HCT116 (cell line): ENCODE measurements at places on chromosomes 3 and 15.

DNA sequence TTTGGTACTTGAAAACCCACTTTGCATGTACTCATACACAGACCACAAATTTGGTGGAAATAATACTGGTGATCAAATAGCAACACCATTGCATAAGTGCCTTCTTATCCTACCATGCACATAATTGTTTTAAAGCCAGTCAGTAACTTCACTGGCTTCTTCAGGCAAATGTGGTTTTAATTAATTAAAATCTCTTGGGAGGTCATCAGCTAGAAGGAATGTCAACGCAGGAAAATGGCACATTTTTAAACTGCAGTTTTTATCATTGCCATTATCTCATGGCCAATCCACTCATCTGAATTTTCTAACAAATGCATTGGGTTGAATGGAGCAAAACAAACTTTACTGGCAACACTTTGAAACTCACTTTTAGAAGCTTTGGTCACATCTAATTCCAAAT is 105.7 kb upstream of the ZPLD1 start:
- DNase-seq: no peak

DNA sequence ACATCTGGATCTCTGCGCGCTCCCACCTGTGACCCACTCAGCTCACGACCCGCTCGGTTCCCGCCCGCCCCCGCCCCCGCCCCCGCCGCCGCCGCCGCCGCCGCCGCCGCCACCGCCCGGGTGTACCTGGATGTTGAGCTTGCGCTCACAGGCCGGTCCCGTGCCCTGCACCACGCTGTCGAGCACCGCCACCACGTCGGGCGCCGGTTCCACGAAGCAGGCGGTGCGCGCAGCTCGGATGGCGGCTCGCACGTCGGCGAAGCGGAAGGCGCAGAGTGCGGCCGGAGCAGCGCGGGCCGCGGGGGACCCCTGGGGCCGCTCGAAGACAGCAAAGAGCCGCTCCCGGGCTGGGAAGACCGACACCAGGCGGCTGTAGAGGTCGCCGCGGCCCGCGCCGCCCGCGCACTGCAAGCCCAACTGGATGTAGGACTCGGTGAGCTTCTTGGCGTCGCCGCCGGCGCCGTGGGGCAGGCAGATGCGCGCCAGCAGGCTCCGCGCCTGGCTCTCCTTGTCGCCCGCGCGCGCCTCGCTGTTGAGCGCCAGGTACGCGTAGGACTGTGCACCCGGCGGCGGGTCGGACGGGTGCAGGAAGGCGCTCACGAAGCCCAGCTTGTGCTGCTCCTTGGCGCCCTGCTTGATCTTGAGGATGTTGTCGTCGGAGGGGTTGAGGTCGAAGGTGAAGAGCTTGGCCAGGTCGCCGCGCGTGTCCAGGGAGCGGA is 1.1 kb downstream of the PLXND1 start:
- DNase-seq: no peak

- no peak for DNase-seq
Measured at GRCh38 chr15:83062768-83063180, 4.3 kb downstream of the BTBD1 start.

DNA sequence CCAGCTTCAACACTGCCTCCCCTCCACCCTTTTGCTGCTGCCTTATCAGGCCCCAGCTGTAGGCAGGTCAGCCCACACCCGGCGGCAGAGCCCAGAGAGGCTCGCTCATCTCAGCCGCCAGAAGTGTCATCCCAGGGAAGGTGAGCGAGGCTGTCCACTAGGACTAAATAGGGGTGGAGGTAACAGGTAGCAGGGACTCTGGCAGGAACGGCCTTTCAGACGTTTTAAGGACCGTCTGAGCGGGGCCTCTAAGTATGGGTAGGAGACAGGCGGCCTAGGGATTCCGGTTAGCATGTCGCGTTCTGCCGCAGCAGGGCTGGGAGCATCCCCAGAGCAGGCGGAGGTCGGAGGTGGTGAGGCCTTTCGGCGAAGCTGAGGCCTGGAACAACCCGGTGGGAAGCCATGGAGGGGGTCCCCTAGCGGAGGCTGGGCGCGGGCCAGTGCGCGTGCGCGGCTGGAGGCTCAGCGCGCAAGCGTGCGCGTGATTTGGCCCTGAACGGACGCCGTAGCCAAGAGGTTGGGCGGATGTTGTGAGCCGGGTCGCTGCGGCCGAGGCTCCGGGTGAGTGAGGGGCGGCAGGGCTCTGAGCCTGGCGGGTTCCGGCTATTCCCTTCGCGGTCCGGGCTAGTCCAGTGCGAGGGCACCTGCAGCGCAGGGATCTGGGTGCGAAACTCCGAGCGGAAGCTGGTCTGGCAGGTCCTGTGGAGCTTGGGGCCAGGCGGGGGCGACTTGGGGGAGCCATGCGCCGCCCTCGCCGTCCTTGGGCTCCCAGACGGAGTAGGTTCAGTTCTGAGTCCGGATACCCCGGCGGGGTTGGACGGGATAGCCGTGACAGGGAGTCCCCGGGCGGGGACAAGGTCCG is at the start of the genes MST1 and RNF123:
MST1 (minus strand) TSS at position 429 of the 862 bp plus-strand sequence. CDS start 783 bp downstream, outside the sequence.
RNF123 (plus strand) TSS at position 512 of the 862 bp plus-strand sequence. CDS start 1,609 bp downstream, outside the sequence.
- DNase-seq: peak; percentile 81

DNA sequence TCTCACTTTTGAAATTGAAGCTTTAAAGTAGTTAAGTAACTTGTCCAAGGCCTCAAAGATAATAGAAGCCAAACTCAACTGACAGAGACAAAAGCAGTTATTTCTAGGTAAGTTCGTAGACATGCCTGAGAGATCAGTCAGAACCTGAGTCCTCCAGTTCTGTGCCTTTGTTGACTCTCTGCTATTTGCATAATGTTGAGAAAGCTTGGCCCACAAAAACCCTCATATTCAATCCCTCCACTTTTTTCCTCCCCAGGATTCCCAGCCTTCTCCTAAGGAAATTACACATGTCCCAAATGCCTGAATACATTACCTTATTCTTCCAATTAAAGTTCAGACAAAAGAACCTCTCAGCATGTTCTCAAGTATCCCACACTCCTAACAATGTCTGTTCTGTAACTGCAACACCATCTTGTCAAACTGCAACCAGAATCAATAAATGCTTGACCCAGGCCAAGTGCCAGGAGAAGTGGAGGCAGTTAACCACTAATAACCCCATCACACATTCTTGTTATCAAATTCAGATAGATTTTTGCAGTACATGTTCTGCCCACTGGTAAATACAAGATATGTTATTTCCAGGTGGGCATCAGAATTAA is 217.8 kb downstream of the LRRC3B start:
- no peak for DNase-seq

GRCh38 chr3:140013220-140013619 is 78.2 kb downstream of the CLSTN2 start:
- DNase-seq: no peak

DNA sequence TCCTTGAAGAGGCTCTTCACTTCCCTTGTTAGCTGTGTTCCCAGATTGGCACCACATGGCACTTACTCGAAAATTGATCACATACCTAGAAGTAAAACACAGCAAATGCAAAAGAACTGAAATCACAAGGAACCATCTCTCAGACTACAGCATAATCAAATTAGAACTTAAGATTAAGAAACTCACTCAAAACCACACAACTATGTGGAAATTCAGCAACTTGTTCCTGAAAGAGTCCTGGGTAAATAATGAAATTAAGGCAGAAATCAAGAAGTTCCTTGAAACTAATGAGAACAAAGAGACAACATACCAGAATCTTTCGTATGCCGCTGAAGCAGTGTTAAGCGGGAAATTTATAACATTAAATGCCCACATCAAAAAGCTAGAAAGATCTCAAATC is 566.3 kb upstream of the TGFBR2 start:
- DNase-seq: no peak

GRCh38 chr15:30922480-30923311 is 19.0 kb downstream of the FAN1 start:
- DNase-seq: peak; percentile 6

DNA sequence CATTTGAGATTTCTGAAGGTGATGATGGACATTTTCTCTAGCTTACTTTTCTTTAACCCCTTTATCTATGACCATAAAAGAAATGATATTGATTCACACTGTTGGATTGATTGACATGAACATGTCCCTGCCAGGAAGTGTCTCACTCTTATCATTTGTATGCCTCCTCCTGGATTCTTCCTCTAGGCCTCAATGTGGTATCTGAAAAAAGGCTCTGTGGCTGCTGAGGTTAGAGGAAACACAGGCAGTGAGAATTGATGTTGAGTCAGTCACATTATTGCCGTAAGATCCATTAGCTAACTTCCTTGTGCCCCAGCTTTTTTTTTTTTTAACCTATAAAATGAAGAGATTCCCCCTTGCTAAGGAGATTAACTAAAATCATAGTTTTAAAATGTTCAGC is 8.0 kb upstream of the THRB start:
- DNase-seq: no peak

- DNase-seq: no peak
Measured at GRCh38 chr15:59615661-59616060, 4.1 kb downstream of the GCNT3 start.

DNA sequence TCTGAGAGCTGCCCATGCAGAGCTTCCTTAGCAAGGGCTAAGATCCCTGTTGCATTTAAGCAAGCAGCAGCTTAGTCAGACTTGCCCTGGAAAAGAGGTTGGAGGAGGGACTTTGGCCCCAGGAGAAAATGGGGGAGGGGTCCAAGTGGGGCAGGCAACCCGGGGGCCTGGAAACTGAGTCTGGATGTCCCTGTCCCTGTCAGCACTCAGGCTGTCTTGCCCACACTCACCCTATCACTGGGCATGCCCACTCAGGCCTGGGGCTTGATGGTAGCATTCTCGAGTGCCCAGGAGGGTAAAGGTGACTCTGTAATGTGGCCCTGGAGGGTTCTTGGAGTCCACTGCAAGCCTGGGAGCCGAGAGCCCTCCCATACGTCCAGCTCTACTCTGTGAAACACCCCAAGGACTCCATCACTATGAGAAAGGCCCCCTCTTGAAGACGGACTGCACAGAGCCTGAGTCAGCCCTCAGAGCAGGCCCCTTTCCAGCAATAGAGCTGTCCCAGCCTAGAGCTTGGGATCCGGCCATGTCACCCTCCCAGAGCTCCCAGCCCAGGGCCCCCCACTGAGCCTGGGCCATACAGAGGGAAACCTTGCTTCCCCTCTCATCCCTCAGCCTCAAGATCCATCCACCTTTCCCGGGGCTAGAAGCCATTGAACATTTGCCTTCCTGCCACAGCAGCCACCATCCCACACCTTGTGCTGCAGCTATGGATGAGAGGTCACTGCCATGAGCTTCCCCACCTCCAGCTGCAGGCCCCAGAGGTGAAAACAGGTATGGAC is 13.4 kb downstream of the MYL3 start:
- DNase-seq: no peak

GRCh38 chr15:64343841-64344240 is 12.1 kb downstream of the CSNK1G1 start:
- DNase-seq: no peak

DNA sequence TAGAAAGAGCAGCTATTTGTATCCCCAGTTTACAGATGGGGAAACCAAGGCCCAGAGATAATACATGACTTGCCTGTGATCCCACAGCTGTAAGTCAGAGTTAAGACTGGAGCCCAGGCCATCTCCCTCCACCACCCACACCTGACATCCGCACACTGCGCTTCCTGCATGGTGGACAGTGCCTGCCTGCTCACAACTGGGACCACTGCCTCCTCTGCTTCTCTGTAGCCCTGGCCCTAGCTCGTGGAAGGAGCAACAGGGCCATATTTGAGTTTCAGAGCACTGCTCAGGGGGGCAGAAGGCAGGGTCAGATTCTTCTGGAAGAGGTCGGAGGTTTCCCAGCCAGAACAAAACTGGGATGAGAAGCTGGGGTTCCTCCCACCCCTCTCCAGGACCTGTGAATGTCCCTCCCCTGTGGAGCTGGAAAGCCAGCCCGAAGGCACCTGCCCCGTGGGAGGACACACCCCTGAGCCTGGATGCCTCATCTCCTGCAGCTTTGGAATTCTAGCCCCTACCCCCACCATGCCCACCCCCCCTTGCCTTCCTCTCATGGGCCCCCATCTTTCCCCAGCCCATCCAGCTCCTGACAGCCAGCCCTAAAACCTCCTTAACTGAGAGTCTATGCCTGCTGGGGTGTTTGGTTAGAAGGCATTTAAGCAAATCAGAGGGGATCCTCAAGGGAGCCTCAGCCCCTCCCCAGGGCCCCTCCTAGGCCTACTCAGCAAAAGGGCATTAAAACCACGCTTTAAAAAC is 100.1 kb downstream of the TPRA1 start:
- no peak for DNase-seq

- no peak for DNase-seq
Measured at GRCh38 chr3:45035441-45036301, 9.6 kb downstream of the CLEC3B start.

GRCh38 chr3:66473181-66473580 is 27.6 kb downstream of the LRIG1 start:
- no peak for DNase-seq

DNA sequence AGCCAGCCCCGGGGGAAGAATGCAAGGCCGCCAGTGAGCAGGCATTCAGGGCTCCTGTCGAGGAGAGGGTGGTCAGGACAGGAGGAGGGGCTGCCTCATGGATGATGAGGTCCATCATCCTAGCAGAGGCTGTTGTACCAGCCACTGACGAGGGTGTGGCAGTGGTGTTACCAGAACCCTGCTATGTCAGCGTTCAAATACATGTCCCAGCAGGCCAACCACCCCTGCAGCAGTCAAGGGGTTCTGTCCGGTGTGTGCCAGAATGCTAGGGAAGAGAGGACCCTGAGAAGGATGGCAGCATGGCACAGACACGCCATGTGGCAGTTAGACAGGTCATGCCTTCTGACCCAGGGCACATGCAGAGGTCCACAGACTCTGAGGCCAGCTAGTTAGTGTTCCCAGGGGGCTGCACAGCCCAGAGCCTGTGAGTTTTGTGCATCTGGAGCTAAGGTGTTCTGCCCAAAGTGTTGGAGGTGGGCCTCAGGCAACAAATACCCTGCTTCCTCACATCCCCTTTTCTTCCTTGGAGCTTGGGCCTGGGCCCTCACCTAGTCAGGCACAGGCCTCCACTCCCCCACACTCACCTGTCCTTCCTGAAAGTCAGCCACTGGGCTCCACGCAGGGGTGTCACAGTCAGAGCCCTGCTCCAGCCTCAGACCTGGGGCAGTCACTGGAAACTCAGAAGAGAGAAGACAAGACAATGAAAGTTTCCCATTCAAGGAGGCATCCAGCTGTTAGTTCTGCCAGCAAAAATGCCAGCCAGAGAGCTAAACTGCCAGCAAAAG is 7.8 kb downstream of the PAK6 start:
- DNase-seq: no peak

GRCh38 chr3:119819806-119820205 is 37.9 kb downstream of the NR1I2 start:
- no peak for DNase-seq

DNA sequence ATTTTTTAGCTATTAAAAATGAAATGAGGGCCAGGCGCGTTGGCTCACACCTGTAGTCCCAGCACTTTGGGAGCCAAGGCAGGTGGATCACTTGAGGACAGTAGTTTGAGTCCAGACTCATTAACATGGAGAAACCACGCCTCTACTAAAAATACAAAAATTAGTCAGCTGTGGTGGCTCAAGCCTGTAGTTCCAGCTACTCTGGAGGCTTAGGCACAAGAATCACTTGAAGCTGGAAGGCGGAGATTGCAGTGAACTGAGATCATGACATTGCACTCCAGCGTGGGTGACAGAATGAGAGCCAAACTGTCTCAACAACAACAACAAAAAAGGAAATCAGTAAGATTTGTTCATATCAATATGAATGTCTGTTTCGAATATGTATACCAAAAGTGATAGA is 517.1 kb downstream of the ROBO1 start:
- DNase-seq: no peak
